Mesothelial cell of epicardium (in vitro differentiated cells): ENCODE measurements at places on chromosomes 7 and 10.

DNA sequence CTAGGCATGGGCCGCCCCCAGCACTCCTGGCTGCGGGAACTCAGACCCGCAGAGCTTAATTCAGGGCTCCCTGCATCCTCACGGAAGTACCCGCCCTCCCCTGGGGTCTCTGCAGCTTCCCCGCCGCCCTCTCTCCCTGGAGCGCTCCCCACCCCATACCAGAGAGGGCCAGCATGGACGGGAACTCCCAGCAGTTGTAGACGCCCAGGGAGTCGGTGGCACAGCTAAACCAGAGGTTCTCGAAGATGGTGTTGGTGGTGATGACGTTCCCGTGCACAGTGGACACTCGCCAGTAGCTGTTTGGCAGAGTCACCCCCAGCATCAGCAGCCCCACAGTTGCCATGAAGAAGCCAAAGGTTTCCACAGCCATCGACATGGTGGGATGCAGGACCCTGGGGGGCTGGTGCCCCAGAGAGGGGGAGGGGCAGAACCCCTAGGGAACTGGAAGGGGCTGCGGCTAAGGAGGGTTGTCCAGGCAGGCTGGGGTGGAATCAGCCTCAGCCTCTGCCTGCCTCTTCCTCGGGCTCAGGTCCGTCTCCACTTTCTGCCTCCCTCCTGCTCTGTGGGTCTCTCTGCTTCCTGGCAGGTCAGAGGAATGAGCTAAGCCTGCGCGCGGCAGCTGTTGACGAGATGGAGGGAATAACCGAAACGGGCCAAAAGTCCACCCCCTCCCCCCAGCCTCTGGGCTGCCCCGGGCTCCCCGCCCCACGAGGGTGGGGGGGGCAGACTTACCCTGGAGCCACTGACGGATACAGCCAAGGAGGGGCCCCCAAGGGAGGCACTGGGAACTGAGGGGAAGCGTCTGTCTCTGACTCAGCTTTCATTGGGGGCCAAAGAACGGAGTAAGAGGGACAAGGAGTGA, at the start of gene CLDN15:
Gene CLDN15 (minus strand): TSS at position 597 of the 862 bp plus-strand sequence. CDS start 221 bp downstream, at position 376.
- H3K4me1 ChIP-seq: peaks cover 23% of the 10 kb centered on the region
- peaks cover 2% of the 10 kb centered on the region for H3K36me3 ChIP-seq
- H3K4me3 ChIP-seq: peak within 1 kb of the TSS; percentile 3
- H3K27ac ChIP-seq: peak within 1 kb of the TSS; percentile 98
- H3K27me3 ChIP-seq: no peaks in the 10 kb centered on the region

GRCh38 chr10:133100706-133101415, 13.1 kb downstream of the ADGRA1 start:
- H3K27me3 ChIP-seq: peaks cover 56% of the 10 kb centered on the region
- no peak for DNase-seq
- H3K36me3 ChIP-seq: no peaks in the 10 kb centered on the region
- no peak overlapping the region for H3K27ac ChIP-seq
- H3K4me3 ChIP-seq: no peak overlapping the region
- peaks cover 5% of the 10 kb centered on the region for H3K4me1 ChIP-seq

DNA sequence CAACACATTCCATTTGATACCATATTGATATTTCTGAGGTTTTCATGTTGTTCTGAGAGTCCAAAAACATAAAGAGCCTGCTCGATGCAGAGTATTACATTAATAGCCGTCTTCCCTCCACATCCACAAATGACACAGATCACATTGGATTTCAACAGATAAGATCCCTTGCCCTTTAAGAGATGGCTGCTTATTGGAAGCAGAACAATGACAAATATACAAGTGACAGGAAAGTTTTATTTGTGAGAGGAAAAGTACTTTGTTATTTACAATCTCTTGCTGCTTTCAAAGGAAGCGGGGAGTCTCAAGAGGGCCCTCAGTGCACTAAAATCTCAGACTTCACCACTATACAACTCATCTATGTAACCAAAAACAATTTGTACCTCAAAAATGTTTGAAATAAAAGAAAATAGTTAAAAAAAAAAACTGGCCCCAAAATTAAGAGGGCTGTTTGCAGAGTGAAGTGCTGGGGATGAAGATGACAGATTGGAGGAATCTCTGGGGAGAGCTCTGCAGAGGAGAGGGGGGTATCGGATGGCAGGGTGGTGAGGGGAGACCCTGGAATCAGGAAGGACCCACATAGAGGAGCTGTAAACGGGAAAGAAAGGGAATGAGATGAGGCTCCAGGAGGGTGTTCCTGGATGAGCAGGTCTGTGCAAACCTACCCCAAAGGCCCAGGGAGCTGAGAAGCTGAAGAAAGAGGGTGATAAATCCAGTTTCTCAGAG, 42.5 kb upstream of the ZNF438 start:
- no peaks in the 10 kb centered on the region for H3K36me3 ChIP-seq
- peaks cover 6% of the 10 kb centered on the region for H3K27me3 ChIP-seq
- H3K4me1 ChIP-seq: peaks cover 21% of the 10 kb centered on the region

- peaks cover 60% of the 10 kb centered on the region for H3K4me1 ChIP-seq
- H3K27me3 ChIP-seq: no peaks in the 10 kb centered on the region
- DNase-seq: no peak
- H3K4me3 ChIP-seq: no peak overlapping the region
- peak overlapping the region; percentile 63 for H3K27ac ChIP-seq
Measured at GRCh38 chr10:5584895-5585516, 60.2 kb downstream of the CALML3 start.

- no peaks in the 10 kb centered on the region for H3K27me3 ChIP-seq
- H3K27ac ChIP-seq: no peak overlapping the region
- DNase-seq: no peak
- H3K4me1 ChIP-seq: peaks cover 36% of the 10 kb centered on the region
Measured at GRCh38 chr7:2016761-2017480, 215.8 kb downstream of the MAD1L1 start.

- no peak overlapping the region for H3K4me3 ChIP-seq
- no peak overlapping the region for H3K27ac ChIP-seq
- peaks cover 39% of the 10 kb centered on the region for H3K4me1 ChIP-seq
- H3K36me3 ChIP-seq: peaks cover 2% of the 10 kb centered on the region
- DNase-seq: no peak
- H3K27me3 ChIP-seq: no peaks in the 10 kb centered on the region
Measured at GRCh38 chr10:52965938-52966401, 193.4 kb upstream of the MBL2 start.

- no peak overlapping the region for H3K4me3 ChIP-seq
- no peaks in the 10 kb centered on the region for H3K36me3 ChIP-seq
- no peak for DNase-seq
Measured at GRCh38 chr10:2748287-2748686, 319.1 kb upstream of the PFKP start.

DNA sequence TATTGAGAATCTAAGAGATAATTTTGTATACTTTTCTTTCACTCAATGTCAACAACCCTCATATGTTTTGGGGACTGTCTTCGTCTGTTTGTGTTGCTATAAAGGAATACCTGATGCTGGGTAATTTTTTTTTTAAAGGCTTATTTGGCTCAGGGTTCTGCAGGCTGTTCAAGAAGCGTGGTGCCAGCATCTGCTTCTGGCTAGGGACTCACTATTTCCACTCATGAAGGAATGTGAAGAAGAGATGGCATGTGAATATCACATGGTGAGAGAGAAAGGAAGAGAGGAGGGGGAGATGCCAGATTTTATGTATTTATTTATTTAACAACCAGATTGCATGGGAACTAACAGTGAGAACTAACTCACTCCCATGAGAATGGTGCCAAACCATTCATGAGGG, 827.4 kb upstream of the PHF14 start:
- H3K4me3 ChIP-seq: no peak overlapping the region
- no peaks in the 10 kb centered on the region for H3K4me1 ChIP-seq
- no peaks in the 10 kb centered on the region for H3K27me3 ChIP-seq
- no peak overlapping the region for H3K27ac ChIP-seq
- no peak for DNase-seq

DNA sequence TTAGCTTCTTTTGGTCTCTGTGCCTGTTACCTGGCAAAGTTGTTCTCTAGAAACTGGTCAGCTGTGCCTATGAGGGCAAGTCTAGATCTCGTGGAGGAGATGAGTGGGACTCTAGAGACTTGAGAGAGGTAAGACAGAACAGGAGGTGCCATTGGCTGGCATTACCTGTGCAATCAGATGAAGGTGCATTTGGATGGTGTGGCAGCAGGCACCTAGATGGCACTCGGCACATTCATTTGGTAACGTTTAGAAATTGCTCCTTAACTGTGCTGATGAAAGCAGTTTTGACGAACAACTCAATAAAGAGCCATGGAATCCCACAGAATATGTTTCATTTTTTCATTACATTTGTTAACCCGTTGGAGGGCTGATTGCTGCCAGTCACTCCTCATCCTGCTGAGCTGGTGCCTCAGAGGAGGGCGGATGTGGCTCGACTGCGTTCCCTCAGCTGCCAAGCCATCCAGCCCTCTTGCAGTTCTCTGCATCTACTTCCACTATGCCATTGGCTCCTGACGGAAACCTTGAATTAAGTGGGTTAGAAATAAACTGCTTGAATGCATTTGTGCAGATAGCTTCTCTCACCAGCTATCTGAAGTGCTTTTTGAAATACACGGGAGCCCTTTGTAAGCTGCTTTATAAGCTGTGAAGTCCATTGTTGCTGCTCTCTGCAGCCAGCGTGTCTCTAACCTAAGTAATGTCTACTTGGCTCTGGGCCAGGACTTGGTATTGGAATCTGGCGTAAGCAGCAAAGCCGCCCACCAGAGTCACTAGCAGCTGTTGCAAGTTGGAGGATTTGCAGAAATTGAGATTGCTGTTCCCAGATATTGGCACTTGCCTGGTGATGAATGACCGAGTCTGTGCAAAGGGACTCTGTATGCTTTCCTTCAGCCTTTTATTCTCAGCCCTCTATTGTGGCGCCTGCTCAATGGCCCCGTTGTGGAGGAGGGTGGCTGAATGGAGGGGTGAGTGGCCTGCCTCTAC, 87.4 kb downstream of the LRRC4 start:
- no peaks in the 10 kb centered on the region for H3K27me3 ChIP-seq
- no peak overlapping the region for H3K4me3 ChIP-seq
- peak; percentile 62 for DNase-seq
- H3K4me1 ChIP-seq: peaks cover 36% of the 10 kb centered on the region
- H3K36me3 ChIP-seq: peaks cover 2% of the 10 kb centered on the region
- no peak overlapping the region for H3K27ac ChIP-seq
